Panc1 (cell line): ENCODE measurements at places on chromosomes 4 and X.

- no peak for DNase-seq
Observed at GRCh38 chr4:26909369-26909768, 48.7 kb downstream of the STIM2 start.

DNA sequence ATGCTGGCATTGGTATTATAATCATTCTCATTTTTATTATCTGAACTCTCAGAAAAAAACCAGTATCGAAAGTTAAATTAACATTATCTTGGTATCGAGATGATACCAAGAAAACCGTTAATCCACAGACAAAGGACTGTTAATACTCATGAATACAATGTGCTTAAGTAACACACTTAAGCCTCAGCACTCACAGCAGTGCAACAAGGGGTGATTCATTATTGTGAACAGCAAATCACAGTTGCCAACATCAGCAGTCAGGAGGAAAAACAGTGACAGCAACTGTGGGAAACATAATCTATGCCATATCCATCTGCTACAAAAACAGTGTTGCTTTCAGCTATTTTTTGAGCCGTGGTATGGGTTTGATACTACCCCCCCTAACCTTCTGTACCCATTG is 210.9 kb upstream of the ATOH1 start:
- DNase-seq = no peak

DNA sequence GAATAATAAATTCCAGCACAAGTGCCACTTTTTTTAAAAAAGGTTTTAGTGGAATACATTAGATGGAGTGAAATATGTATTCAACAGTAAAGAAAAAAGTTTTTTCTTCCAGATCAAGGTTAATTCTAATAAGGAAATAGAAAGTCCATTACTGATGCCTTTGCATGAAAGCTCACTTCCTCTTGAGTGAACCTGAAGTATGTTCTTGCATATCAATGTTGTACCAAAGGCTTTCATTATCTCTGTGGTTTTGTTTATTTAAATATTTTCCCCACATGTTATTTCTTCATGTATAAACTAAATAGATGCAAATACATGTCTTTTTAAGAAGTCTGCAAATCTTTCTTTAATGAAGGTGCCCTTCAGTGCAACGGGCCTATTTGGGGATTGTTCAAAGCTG is 307.9 kb downstream of the C4orf33 start:
- DNase-seq = no peak

DNA sequence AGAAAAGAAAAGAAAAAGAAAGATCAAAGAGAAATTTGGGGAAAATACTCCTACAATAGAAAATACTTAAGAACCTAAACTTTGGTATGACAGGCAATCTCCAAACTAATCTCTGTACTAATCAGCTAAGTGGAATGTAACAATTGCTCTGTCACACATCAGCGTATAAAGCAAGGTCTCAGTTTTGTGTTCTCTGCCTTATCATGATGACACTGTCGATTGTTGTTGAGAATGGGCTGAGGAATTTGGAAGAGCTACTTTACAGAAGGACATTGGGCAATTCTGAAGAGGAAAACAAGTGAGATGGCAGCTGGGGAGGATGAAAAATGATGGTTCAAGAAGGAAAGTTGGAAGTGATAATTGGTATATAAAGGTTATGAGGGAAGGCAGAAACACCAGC is 486.0 kb upstream of the HTR2C start:
- DNase-seq = no peak

GRCh38 chr4:104866809-104867208 is 279.9 kb upstream of the TET2 start:
- DNase-seq = no peak

DNA sequence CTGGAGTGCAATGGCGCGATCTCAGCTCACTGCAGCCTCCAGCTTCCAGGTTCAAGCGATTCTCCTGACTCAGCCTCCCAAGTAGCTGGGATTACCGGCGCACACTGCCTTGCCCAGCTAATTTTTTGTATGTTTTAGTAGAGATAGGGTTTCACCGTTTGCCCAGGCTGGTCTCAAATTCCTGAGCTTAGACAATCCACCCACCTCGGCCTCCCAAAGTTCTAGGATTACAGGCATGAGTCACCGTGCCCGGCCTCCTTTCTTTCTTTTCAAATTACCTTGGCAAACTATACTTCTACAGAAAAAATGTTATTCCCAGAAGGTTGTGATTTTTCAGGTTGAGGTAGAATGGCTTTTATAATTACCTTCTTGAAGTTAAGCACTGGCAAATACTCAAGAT is 321.9 kb upstream of the PRPS2 start:
- DNase-seq = no peak

- DNase-seq = no peak
Observed at GRCh38 chr4:28883211-28883610, 1837.0 kb upstream of the PCDH7 start.

GRCh38 chr4:111977419-111977965 is 167.8 kb upstream of the FAM241A start:
- DNase-seq = no peak

DNA sequence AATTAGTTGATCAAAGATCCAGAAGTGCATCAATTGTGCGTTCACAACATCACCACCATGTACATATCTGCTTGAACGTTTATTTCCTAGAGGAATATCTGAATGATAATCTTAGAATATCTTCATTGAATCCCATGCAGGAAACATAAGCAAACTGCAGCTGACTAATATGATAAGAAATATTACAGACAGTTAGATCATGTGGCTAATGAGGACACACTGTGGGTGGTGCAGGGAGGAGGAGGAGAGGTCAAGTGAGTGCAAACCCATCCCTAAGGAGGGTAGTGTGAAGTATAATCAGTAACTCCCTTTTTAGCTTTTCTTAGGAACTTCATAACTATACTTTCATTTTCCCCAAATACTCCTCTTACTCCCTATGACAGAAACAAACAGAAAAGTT is 58.3 kb upstream of the HPGD start:
- no peak for DNase-seq

GRCh38 chr4:179291657-179292056 is 1849.4 kb upstream of the AGA start:
- DNase-seq = no peak

DNA sequence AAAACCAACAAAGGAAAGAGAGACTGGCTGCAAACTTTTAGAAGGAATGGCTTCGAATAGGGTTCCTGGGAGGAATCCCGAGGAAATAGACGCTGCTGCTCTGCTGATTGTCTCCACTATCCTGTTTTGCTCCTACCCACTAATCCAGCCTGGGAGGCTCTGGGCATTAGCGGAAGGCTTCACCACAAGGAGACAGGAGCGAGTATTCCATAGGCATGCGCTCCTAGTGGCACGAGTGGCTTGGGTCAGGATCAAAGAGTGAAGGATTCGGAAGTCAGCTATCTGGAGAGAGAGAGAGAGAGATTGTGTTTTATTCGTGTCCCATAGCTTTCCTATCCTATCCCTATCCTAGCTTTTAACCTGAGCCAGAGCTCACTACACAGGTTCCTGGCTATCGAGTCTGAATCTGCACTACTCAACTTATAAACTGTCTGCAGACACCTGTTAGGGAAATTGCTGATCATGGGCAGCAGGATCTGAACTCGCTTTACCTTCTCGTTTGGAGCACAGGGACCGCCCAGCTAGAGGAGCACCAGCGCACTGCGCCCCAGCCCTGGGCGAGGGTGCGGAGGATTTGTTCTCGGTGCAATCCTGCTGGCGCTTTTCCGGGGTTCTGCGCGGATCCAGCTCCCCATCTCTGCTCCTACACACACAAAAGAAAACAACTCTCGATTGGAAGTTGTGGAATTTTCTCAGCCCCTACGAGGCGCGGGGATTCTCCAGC is 740 bp upstream of the NPY2R start:
- no peak for DNase-seq

GRCh38 chr4:186760576-186760975 is 36.9 kb upstream of the FAT1 start:
- DNase-seq = no peak

GRCh38 chr4:26458157-26458561 is 32.1 kb downstream of the CCKAR start:
- DNase-seq = no peak

GRCh38 chr4:37146260-37146659 is 98.3 kb upstream of the NWD2 start:
- no peak for DNase-seq

GRCh38 chrX:54193085-54193821 is 10.2 kb upstream of the FAM120C start:
- no peak for DNase-seq

DNA sequence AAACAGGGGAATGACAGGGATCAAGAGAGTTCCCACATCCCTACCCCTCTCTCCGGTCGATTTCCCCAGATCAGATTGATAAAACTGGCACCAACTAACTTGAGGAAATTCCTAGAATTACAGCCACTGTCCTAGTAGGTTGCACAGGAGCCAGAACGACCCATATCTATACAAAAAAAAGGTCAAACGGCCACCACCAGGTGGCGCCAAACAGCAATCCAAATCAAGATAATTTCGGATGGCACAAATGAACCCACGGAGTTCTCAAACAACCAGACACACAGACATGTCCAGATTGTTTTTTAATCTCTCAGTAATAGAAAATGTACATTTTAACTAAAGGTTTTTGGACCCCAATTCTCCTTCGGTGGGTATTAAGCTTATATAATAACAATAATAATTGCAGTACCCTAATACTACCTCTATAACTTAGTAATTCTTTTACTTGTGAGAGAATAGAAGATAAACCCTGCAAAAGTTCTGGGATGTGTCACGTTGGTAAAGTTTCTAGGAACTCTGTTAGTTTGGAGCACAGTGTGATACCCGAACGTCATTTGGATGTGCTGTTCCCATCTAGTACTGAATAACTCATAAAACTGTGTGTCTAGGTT is 212.6 kb downstream of the SPOCK3 start:
- DNase-seq = peak; percentile 51

GRCh38 chr4:127870688-127871087 is 10.0 kb upstream of the PLK4 start:
- no peak for DNase-seq

DNA sequence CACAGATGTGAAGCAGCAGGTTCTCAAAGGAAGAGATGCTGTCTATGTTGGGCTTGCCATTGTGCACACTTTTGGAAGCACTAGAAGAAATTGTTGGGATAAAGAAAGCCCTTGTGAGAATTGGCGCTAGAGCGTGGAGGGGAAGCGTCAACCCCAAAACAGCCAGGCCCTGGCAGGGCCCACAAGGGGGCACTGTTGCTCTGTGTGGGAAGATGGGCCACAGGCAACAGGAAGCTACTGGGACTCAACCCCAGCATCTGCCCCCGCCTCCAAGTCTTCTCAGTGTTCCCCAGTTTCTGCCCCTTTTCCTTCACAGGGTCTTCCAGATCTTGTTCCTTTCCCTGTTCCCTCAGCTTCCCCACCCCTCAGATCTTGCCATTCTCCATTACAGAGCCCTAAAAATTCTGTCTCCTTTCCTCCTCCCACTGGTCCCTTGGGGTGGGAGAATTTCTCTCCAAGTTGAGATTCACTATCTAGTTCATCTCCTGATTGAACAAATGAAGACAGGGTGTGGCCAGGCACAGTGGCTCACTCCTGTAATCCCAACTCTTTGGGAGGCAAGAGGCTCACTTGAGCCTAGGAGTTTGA is 85.5 kb downstream of the STARD8 start:
- DNase-seq = no peak

GRCh38 chr4:54609310-54609709 is 48.4 kb upstream of the KIT start:
- no peak for DNase-seq
